NCI-H774 (cell line): ENCODE measurements at places on chromosomes 11 and 22.
A peak's percentile ranks its signal among the peaks of the same experiment; 100 is the strongest.

DNA sequence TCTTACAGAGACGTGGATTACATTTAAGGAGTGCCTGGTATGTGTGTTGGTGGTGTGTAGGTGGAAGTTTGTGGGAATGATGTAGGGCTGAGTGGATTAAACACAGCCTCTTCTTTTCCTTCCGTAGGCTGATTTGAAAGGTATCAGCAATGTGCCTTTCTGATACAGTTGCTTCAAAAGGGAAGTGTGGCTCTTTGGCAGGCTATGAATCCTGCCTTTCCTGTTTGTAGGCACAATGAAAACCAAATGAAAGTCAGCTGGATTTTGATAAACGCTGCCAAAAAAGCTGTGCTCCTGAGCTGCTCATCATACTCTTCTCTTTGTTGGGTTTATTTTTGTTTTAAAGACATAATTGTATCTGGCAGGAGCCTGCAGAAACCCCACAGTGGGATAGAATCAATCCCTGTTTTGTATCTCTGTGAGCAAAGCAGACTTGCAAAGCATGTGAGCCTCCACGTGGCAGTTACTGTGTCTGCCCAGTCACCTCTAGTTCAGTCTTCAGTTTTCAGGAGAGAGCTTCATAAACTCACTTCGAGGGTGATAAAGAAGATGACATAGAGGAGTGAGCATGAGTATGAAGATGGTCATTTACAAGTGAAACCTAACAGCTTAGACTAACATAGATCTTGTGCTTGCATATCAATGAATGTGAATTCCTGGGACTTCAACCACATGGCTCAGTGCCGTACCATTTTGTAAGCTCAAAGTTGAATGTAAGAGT lies 655.7 kb upstream of the KIRREL3 start:
- peak; percentile 31 for DNase-seq

GRCh38 chr11:63937713-63938478 lies 906 bp upstream of the NAA40 start:
- peak; percentile 31 for DNase-seq

DNA sequence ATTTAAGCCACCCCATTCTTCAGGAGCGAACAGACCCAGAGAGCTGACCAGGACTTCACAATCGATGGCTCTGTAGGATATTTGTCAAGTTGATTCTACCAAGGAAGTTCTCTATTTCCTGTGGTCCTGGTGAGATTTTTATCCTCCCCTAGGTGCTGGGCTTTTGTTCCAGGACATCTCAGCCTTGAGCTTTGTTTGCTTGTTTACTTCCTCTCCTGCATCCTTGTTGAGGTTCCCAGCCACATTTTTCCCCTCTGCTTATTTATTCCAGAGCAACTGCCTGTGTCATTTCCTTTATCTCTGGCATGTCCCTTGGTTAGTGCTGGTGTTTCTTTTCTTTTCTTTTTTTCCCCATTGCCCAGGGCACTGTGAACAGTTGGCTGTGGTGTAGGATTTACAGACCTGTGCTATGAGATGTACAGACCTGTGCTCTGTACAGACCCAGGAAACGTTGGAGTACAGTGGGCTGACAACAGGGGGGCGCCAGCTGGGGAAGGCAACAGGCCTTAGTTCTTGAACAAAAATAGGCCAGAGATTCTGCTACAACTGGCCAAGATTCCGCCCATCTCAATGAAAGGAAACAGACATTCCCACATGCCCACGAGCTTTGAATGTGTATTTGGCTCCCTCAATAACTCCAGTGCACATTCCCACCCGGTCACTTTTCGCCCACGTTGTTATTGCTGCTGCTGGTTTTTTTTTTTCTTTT lies 235.9 kb upstream of the DDI1 start:
- no peak for DNase-seq

GRCh38 chr22:44669561-44669976 lies 32.4 kb upstream of the PRR5 start:
- no peak for DNase-seq

- DNase-seq: no peak
Observed at GRCh38 chr11:61964058-61964665, 3.3 kb downstream of the FTH1 start.

DNA sequence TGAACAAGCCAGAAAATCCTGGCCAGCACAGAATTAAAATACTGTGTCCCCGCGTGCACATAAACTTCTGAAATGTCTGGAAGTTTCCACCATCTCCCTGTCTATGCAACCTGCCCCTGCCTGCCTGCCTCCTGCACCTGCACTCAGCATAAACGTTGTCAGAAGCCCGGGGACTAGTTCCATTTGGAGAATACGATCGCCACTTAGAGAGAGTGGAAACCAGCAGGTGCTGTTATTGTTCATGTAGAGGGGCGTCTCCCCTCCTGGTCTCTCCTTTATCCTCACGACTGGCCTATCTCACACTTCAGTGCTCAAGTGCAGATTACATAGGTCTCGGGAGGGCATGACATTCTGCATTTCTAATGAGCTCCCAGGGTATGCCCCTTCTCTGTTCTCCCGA lies 35.6 kb downstream of the MPPED1 start:
- DNase-seq: peak; percentile 75

DNA sequence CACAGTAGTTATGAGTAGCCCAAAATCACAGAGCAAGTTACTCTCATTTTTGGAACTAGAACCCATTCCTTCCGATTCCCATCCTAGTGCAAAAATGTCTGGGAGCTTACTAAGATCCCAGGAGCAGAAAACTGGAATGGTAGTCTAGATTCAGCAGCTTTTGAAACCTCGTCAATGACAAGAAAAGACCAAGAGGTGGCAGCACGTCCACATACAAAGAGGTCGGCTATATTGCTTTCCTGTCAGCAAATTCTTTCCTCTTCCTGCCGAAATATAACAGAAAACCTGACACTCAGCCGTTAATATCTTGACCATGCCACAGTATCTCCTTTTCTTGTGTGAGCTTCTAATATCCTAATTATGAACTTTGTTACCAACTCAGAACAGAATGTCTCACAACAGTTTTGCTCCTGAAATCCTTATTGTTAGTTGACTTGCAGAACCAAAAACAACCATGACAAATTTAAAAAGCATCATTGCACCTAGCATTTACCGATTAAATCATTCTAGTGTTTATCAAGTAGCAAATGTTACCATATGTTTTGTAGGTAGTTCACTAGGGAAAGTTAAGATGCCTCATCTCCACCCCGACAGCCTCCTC lies 92.8 kb upstream of the OR9G4 start:
- DNase-seq: peak; percentile 5

DNA sequence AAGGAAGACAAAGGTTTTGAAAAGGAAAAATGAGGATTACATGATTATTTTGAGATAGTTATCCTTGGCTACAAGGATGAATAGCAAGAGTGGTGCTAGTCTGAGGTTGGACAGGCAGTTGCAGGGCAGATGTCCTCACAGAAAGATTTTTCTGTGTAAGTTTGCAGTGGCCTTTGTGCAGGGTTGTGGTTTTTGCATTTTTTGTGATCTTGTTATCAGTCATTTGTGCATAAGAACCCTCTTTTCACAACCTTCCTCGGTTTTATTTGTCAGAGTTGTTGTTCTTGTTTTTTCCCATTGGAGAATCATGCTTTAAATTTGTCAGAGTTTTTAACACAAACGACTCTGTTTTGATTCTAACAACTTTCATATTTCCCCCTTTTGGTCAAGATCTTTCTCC lies 1.4 kb downstream of the CCDC134 start:
- DNase-seq: no peak

GRCh38 chr11:21316591-21316990 lies 647.2 kb downstream of the NELL1 start:
- DNase-seq: no peak

- no peak for DNase-seq
Observed at GRCh38 chr22:33817512-33818127, 102.7 kb downstream of the LARGE1 start.

DNA sequence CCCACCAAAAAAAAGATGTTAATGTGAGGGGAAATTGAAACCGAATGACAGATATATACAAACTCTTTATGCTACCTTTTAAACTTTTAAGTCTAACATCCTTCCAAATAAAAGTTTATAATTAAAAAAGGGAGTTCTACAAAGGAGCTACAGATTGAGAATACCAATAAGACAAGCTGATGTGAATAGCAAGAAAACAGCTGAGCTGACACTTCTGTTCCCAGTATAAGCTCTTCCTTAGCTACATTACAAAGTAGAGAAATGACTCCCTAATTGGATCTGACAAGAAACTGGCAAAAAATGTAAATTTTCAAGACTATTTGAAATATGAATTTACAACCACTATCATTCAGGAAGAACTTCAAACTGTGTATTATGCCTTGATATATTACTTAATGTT lies 294.6 kb upstream of the SYN3 start:
- no peak for DNase-seq

GRCh38 chr11:16252373-16252772 lies 104.0 kb downstream of the SOX6 start:
- DNase-seq: no peak

DNA sequence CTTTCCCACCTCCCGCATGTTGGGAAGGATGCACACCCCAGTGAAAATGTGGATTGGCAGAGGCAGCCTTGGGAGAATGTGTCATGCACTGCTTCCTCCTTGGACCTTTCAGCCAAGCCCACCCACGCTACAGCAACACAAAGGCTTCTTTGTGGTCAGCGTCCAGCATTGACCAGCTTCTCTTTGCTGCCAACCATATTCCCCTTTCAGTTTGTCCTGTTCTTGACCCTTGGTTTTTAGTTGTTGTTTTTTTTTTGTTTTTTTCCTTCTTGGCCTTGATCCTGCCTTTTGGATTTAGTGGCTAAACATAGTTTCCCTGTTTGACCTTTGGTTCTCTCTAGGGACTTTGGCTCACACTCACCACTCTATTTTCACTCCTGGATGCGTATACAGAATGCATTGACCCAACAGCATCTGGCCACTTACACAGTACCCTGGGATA lies 573.6 kb downstream of the INSC start:
- DNase-seq: no peak

DNA sequence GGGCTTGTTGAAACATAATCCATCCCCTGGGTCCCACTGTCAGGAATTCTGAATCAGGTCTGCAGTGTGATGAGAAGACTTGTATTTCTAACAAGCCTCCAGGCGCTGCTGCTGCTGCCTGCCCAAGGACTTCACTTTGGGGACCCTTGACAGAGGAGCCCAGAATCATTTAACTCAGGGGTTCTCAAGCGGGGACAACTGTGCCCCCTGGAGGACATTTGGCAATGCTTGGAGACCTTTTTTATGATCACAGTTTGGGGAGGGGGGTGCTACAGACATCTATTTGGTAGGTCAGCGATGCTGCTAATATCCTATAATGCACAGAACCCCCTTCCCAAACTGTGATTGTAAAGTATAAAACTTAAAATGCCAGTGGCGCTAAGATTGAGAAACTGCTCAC lies 312.8 kb downstream of the OPCML start:
- no peak for DNase-seq

- DNase-seq: no peak
Observed at GRCh38 chr22:23058063-23058462, 12.3 kb upstream of the GNAZ start.

DNA sequence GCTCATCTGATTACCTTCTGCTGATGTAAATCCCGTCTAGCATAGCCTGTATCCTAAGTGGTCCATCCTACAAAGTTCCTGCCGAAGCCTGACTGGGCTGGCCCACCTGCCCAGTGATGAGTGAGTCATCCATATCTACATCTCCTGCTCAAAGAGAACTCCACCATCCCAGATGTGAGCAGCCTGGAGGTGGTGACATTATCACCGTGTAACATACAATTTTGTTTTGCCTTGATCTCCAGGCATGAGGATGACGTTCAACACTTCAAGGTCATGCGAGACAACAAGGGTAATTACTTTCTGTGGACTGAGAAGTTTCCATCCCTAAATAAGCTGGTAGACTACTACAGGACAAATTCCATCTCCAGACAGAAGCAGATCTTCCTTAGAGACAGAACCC lies 5.6 kb downstream of the TMA7B start:
- no peak for DNase-seq

DNA sequence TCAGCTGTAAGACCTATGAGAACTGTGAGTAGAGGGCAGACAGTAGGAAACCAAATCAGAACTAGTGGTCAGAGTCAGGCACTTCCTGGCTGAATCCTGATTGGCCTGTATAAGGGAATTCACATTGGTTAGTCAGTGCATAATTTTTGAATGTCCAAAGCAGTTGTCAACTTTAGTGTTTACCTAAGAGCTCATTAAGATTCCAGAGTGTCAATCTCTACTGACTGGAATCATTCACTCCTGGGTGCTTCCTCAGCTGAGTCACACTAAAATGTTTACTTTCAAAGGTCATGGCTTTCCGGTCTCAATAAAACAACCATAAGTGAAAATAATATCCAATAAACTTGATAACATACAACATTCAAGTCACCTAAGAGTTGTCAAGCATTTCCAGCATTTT lies 306.1 kb downstream of the C11orf87 start:
- DNase-seq: no peak

- no peak for DNase-seq
Observed at GRCh38 chr11:3840004-3840869, 522 bp downstream of the RHOG start.

- peak; percentile 60 for DNase-seq
Observed at GRCh38 chr11:64887757-64888405, 9.5 kb upstream of the EHD1 start.

DNA sequence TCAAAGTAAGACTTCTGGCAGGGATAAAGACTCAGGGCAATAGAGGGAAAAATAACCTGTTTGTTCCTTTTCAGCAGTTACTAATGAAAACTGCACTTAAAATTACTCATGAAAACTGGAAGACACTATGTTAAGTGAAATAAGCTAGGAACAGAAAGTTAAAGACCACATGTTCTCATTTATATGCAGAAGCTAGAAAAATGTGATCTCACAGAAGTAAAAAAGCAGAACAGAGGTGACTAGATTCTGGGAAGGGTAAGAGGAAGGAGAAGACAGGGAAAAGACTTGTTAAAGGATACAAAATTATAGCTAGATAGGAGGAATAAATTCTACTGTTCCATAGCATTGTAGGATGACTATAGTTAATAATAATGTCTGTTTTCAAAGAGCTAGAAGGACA lies 22.2 kb downstream of the HPS5 start:
- DNase-seq: no peak

DNA sequence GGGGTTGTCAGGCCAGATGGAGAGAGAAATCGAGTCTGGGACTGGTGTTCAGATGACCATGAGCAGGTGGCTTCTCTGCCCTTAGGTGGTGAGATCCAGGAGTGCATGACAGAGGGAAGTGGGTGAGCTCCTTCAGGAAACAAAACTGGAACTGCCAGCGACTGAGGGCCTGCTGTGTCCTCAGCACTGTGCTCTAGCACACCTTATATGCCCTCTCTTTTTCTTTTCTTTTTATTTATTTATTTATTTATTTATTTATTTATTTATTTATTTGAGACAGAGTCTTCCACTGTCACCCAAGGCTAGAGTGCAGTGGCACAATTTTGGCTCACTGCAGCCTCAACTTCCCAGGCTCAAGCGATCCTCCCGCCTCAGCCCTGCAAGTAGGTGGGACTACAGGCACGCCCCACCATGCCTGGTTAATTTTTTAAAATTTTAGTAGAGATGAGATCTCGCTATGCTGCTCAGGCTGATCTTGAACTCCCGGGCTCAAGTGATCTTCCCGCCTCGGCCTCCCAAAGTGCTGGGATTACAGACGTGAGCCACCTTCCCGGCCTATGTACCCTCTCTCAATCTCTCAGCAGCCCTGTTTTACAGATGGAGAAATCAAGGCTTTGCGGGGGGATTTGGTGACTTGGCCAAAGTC lies 14.8 kb upstream of the RASD2 start:
- DNase-seq: no peak
